CD4-positive, alpha-beta T cell (primary cell): ENCODE measurements at places on chromosomes 16 and 17. TPM values are rescaled to one million over a fixed set of nuclear protein-coding genes. Genes with fewer than 3 reads are reported as not detected.

The TOX3 gene
- total RNA-seq, result not detected

DNA sequence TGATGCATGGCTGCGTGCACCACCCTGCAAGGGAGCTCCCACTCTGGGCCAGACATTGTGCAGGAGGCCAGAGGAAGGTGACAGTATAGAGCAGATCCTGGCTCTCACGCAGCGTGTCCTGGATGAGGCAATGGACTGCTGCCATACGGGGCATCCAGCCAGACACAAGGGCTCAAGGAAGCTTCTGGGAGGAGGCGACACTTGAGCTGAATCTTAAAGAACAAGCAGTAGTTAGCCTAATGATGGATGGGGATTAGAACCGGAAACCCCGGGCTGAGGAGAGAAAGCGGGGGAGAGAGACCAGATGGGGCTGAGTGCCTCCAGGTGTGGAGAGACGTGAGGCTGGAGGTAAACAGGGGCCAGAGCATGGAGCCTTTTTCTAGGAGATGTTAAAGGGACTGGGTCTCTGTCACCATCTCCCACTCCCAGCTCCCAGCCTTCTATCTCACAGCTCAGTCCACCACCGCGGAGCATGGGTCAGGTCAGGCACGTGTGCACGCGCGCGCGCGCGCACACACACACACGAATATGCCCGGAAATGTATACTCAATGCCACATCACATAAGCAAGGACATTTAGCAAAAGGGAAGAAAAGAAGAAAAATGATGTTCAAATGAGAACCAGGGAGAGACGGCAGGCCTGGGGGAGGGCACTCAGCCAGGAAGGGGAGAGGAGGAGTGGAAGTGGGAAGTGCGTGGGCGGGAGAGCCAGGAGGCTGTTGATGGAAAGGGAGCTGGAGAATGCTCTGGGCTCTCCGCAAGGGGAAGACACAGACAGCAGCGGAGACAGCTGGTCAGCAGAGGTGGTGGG, 46.3 kb downstream of the CCDC42 start:
- peaks cover 2% of the 10 kb centered on the region for H3K27me3 ChIP-seq
- H3K27ac ChIP-seq, result no peak overlapping the region
- H3K36me3 ChIP-seq, result no peaks in the 10 kb centered on the region
- peaks cover 3% of the 10 kb centered on the region for H3K4me1 ChIP-seq
- no peak for DNase-seq
- no peak overlapping the region for H3K4me3 ChIP-seq

DNA sequence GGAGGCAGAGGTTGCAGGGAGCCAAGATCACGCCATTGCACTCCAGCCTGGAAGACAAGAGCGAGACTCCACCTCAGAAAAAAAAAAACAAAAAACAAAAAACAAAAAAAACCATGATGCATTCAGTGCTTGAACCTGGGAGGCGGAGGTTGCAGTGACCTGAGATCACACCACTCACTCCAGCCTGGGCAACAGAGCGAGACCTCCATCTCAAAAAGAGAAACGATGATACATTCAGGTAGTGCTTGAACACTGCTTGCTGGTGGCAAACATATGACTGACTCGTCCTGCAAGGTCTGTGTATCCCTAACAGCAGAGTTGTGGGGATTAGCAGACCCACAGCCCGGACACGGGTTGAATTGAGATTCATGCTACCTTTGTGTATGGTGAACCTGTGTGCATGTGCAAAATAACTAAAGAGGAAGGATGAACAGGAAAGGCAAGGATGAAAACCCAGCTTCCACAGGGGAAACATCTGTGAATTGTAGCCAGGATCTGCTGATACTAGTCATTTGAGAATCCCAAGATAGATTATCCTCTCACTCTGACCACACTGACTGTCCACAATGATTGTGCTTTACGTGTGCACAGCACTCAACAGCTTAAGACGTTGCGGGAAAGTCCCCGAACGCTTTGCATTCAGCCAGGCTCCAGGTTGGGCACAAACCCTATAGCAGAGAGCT, 52.4 kb upstream of the MRPS23 start:
- DNase-seq, result no peak
- H3K4me3 ChIP-seq, result no peak overlapping the region
- no peak overlapping the region for H3K27ac ChIP-seq
- H3K4me1 ChIP-seq, result peaks cover 21% of the 10 kb centered on the region

The ASPA gene
- not detected for total RNA-seq

The SPHK1 gene
- total RNA-seq, result 1.1 TPM
